NCI-H1694 treated with DMSO at 0.1 percent for 48 hours (cell line): ENCODE measurements at places on chromosomes 16 and 17.
A peak's percentile ranks its signal among the peaks of the same experiment; 100 is the strongest.

DNA sequence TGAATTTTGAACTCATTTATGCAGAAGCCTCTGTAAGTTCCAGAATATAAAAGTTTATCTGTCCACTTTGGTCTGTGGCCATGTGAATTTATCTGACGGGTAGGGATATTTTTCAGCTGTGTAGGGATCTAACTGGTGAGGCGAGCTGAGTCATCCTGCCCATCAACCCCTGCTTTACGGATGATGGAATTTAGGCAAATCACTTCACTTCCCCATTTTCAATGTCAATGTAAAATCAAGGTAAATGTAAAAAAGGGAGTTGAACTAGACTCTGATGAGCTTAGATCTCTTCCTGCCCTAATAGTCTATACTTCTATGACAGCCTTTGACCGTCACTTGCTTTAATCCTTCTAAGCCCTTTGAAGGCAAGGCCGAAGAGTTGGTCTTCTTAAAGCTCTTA lies 2.6 kb downstream of the SLC16A6 start:
- no peak for DNase-seq

DNA sequence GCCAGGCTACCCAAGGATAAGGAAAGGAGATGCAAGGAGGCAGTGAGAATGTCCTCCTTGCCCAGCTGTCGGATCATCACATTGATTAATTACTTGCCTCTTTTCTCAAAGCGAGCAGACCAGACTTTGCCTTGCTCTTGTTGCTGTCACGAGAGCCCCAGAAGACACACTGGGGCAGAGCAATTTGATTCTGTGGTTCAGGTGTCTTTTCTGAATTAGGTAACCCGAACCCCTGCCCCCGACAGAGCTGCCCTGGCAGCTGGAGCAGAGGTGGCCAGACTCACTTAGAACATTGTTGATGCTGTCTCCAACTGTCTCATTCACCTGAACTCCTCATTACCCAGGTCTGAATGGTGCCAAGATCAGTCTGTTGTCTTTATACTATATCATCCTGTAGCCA lies 34.3 kb downstream of the VAT1L start:
- DNase-seq = no peak

- DNase-seq = no peak
These were observed 4.0 kb upstream of the RAB11FIP4 start for GRCh38 chr17:31387438-31387837.

DNA sequence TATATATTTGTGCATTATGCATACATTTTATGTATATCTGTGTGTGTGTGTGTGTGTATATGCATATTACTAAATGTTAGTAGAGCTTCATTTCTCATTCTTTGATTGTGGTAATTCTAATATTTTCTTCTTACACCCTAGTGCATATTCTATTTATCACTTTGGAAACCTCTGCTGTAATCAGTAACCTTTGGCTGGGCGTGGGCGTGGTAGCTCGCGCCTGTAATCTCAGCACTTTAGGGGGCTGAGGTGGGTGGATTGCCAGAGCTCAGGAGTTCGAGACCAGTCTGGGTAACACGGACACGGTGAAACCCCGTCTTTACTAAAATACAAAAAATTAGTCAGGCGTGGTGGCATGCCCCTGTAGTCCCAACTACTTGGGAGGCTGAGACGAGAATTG lies 26.9 kb downstream of the CPSF4L start:
- no peak for DNase-seq

DNA sequence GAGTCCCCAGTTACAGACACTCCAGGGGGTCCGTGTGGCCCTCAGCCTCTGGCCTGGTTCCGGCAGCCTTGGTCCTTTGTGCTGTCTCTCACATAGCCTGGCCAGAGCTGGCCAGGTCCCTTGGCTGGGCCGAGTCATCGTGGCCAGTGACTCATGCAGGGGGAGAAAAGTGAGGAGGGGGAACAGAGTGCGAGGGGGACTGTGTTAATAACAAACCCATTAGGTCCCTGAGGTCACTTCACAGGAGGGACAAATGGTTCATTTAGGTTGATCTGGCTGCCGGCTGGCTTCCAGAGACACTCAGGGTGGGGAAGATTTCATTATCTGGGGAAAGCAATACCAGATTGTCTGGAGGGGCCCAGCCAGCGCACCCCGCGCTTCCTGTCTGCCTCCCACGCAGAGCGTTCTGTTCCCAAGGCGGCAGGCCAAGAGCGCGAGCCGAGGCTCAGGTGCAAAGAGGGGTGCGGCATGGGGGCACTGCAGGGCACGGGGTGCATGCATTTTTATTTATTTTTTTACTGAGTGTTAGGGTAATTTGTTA lies 223.1 kb downstream of the SEC14L1 start:
- DNase-seq = no peak

DNA sequence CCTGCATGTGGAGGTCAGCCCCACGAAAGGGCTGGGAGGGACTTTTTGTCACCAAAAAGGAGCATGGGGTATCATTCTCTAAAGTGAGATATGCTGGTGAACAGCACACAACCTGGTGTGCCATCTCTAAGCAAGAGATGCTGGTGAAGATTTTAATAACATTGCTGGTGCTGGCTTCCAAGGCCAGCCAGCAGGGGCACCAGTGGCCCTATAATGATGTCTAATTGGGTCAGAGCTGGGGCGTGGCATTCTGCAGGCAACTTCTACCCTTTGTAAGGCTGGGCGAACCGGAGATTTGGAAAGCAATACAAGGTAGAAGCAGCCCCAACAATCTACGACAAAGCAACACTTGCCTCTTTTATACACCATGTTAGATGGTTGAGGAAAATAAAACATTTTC lies 16.8 kb downstream of the SDR42E1 start:
- no peak for DNase-seq

- DNase-seq = no peak
These were observed 2.4 kb downstream of the ARHGDIA start for GRCh38 chr17:81868674-81869220.

- DNase-seq = no peak
These were observed 194.4 kb upstream of the KCNJ16 start for GRCh38 chr17:69880591-69881112.

DNA sequence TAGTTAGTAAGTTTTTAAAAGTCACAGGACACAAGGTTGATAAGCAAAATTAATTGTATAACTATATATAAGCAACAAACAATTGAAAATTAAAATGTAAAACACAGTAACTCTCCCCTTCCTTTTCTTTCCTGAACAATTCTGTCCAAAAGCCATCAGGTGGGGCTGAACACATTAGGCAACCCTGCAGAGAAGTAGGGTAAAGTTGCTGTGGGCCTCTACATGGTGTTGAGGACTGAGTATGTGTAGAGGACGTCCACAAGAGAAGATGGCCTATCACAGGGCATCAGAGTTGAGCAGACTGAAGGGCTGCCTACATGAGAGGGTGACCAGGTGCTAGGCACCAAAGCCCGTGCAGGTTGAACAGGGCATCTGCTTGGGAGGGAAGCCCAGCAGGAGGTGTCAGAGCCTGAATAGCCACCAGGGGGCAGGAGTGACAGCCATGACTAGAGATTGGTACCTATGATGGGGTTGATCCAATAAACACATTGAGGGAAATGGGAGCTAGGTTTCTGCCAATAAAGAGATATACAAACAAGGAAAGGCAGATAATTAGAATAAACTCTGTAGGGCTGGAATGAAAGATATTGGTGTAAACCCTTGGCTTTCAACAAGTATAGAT lies 415.1 kb downstream of the NPIPA8 start:
- no peak for DNase-seq

DNA sequence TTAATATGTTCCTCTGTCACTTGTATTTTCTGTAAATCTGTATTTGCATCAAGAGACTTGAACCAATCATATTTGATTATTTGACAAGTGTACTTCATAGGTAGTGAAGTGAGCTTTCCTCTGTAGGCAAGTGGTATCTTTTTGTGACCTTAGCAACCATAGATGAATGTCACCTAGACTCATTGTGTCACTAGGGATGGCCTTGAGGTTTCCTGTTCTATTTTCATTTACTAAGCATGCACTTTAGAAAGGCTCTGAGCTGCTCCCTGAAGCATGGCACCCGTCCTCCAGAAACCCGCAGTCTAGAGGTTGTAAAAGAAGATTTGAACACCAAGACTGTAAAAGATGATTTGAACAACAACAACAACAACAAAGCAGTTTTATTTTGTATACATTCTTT lies 151.7 kb downstream of the PRKCB start:
- no peak for DNase-seq

DNA sequence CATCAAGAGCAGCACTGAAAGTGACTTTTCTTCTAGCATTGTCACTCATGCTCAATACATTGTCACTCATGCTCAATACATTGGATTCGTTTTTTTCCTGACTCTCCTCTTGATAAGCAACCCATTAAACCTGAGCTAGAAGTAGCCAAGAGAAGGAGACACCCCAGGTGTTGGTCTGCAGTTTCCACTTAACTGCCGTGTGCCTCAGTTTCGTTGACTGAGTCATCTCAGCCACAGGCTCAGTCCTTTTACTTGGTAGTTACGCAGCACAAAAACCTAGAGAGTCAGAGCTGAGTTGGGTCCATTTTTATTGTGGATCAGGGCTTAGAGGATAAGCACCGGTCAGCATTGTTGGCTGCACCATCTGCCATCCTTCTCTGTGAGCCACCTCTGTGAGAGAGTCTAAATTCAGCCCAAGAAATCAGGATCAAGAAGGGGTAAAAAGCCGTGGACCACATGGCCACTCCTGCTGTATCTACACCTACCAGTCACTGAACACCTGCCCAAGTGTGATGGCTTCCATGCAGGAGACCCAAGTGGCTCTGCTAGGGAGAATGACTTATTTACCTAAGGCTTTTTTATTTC lies 11.3 kb downstream of the GINS2 start:
- no peak for DNase-seq

DNA sequence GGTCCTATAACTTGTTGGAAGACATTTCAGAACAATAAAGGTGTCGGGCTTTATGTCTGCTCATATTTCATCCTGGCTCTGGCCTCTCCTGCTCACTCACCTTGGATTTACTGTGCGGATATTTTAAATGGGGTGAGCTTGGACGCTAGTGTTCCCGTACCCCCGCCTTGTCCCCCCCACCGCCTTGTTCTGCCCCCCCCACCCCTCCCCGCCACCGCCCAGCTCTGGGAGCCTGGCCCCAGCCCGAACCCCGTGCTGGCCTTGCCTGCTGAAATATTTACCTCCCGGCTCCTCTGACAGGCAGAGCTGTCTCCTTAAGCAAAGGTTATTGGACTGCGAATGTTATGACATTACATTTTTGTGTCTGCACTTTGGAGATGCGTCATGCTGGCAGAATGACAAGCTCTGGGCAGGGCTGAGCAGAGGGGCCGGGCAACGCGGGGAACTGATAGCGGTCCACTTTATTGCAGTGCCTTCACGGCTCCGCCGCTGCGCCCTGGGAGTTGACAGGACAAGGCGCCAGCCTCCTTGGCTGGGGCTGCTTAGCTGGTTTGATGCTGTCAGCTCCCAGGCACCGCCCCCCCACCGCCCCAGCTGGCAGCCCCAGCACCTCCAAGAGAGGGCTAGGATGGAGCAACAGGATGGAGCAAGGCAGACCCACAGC lies 222.5 kb upstream of the GSE1 start:
- peak; percentile 54 for DNase-seq

DNA sequence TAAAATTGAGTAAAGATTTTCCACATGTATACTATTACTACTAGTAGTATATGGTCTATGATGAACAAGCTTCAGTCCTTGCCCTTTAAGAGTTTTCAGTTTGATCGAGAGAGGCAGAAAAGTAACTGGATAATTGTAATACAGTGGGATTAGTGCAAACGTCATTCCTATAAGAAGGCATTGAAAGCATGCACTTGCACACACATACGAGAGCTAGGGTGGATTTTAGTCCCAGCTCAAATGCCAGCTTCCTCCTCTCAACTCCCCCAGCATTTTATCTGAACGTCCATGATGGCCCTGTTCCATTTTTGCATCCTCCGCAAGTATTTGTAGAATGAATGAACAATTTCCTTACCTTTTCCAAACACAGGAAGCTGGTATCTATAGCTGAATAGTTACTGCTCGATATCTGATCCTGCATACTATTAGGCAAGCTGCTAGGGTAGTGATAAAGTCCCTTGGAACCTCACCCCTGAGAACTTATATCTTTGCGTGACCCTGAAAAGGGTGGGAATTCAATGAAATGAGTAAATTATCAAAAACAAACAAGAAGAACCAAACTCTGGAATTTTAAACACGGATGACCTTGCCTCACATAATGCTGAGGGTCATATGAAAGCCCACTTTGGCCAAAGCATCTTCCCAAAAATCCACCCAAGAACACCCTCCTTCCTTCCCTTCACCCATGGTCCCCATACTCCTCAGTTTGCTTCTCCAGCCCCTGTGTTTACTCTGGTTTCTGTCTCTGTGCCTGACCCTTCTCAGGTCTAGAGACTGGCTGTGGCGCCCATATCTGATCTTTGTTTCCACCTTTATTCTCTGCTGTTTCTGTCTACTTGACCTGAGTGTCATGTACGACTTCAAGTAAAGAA lies 60.5 kb downstream of the TMEM100 start:
- peak; percentile 52 for DNase-seq

- DNase-seq = no peak
These were observed 277.9 kb upstream of the MON1B start for GRCh38 chr16:76913046-76913445.

GRCh38 chr17:44794851-44795413 lies 35.2 kb downstream of the GJC1 start:
- no peak for DNase-seq

- no peak for DNase-seq
These were observed 615 bp downstream of the PRPSAP1 start for GRCh38 chr17:76353004-76353598.

GRCh38 chr16:86013867-86014266 lies 114.9 kb downstream of the IRF8 start:
- DNase-seq = no peak

DNA sequence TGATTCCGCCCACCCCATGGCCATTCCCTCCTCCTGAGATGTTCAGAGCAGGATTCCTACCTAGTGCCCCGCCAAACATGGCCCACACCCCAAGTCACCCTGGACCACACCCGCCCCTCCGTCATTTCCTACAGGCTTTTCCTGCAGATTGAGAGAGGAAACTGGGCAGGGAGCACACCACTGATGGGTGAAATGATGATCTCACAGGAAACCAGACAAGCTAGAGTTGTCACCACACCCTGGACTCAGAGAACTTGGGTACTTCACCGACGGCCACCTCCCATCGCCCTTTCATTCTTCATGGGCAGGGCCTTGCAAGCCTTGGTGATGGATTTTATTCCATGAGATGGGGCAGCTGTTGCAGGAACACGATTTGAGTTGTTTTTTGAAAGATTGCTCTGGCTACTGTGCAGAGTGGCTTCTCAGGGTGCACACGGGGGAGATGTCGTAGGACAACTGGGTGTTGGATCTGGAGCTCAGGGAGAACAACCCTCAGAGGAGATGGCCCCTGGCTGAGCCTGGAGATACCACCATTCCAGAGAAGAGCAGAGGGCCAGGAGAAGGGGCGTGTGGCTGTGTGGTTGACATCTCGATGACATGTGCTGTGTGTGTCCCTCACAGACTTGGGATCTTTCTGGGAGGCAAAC lies 7.4 kb upstream of the B9D1 start:
- DNase-seq = no peak

DNA sequence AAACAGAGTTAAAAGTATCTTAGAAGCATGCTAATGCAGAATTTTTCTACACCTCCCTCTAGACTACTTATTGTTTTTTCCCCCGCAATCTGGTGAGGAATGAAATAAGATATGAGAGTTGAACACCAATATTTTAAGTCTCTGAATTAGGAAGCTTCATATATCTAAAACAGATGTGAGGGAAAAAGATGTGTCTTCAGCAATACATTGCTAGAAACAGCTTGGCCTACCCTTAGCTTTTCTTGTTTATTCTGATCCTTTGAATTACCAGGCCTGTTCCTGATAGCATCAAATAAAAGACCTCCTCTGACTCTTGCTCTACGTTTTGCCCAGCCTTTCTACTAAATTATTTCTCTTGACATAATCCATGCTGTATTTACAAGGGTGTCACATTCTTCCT lies 221.8 kb downstream of the CDH11 start:
- no peak for DNase-seq
